ENCODE measurements at places on chromosomes 5 and 9. TPM values are rescaled to one million over a fixed set of nuclear protein-coding genes. Genes with fewer than 3 reads are reported as not detected.

The FBP1 gene
- 1.2 TPM for total RNA-seq

The MEGF10 gene
- total RNA-seq: not detected

- no peak for DNase-seq
- H3K4me3 ChIP-seq: no peak overlapping the region
- no peaks in the 10 kb centered on the region for H3K27me3 ChIP-seq
- no peaks in the 10 kb centered on the region for H3K4me1 ChIP-seq
Observed at GRCh38 chr9:118721923-118722322, 647.3 kb downstream of the BRINP1 start.

DNA sequence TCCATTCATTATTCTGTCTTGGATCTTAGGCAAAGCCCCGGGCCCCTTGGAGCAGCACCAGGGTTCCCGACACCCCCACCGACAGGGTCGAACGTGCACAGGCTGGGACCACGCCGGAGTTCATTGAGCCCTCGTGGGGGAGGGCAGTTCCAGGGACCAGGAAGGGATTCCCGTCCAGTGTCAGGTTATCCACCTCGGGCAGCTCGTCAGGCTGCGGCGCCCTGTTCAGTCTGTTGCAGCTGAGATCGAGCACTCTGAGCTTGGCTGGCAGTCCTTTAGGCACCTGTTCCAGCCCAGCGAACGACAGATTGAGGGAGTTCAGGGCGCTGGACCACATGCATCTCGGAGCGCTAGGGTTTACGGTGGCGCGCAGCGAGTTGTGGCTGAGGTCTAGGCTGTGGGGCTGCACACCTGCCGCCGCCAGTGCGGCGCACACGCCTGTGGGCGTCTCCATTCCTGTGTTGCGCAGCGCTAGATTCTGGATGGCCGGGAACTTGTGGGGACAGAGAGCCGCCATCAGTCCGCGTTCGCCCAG is 1.1 kb downstream of the CD14 start:
- DNase-seq: peak; percentile 40
- H3K36me3 ChIP-seq: no peaks in the 10 kb centered on the region
- H3K27me3 ChIP-seq: peaks cover 23% of the 10 kb centered on the region
- H3K27ac ChIP-seq: peak overlapping the region; percentile 69
- H3K4me3 ChIP-seq: peak overlapping the region; percentile 82

The LCN9 gene
- total RNA-seq: not detected

DNA sequence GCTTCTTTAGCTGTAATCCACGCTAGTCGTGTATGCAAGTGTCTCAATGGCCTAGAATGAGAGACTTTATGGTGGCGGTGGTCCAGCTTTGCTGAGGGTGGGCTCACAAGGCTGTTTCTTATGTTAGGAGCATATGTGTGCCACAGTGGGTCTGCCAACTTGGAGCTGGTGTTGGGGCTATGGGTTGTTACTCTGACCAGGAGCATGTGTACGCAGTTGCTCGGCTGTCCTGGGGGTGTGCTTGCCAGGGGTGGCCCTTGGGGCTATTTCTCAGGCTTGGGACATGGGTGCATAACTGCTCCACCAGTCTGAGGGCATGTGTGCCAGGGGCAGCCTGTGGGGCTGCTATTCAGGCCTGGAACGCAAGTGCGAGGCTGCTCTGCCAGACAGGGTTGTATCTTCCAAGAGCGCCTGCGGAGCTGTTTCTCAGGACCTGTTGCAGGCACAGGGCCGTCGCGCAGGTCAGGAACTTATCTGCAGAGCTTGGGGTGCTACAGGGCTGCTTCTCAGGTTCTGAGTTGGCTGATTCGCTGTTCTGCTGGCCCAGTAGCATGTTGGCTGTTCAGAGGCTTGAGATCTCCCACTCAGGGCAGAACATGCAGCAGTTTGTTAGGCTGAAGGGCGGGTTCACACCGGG is 187.9 kb upstream of the TLX3 start:
- H3K4me1 ChIP-seq: no peaks in the 10 kb centered on the region
- H3K36me3 ChIP-seq: no peaks in the 10 kb centered on the region
- no peak overlapping the region for H3K4me3 ChIP-seq
- no peak for DNase-seq

The IARS1 gene
- 280 TPM for total RNA-seq

DNA sequence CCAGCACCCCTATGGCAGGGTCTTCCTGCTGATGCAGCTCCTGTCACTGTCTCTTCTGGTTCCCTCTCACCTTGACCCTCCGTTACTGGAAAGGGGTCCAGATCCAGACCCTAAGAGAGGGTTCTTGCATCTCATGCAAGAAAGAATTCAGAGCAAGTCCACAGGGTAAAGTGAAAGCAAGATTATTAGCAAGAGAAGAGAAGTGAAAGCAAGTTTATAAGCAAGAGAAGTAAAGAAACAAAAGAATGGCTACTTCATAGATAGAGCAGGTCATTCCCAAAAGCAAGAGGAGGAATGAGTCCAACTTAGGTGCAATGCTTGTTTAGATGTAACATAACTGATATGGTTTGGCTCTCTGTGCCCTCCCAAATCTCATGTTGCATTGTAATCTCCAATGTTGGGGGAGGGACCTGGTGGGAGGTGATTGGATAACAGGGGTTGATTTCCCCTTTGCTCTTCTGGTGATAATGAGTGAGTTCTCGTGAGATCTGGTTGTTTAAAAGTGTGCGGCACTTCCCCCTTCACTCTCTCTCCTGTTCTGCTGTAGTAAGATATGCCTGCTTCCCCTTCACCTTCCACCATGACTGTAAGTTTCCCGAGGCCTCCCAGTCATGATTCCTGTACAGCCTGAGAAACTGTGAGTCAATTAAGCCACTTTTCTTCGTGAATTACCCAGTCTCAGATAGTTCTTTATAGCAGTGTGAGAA is 183.3 kb downstream of the MED10 start:
- DNase-seq: no peak
- no peak overlapping the region for H3K4me3 ChIP-seq
- peaks cover 4% of the 10 kb centered on the region for H3K27me3 ChIP-seq
- H3K27ac ChIP-seq: no peak overlapping the region
- no peaks in the 10 kb centered on the region for H3K4me1 ChIP-seq

The CYSRT1 gene
- total RNA-seq: 0.32 TPM

The MARCHF11 gene
- not detected for total RNA-seq

The SSNA1 gene
- total RNA-seq: 78.1 TPM

DNA sequence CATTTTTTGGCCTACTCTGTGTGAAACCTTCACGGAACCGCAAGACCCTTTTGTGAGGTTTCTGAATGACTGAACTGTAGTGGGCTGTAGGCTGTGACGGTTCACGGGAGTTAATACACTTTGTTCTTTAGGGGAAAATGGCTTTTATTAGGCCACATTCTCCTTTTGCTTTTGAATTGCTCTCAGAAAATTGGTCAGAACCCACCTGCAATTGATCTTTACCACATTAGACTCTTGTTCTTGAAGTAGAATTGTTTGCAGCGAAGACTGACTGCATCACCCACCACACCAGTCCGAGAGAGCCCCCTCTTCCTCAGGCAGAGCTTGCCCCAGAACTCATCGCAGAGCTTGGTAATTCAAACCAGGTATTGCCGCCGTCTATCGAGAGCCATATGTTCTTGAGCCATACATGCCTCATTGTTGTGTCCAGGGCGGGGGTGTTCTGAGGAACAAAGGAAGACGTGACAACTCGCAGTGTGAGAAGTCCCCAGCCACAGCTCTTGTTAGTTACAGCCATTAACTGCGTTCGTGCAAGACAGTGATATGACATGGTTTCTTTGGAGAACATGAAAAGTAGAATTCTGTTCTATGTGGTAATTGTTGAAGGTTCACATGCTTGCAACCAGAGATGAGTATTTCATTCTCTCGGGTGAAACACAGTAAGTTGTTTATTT is 166.4 kb upstream of the OTULINL start:
- H3K4me1 ChIP-seq: peaks cover 59% of the 10 kb centered on the region
- H3K4me3 ChIP-seq: peak overlapping the region; percentile 68
- peak; percentile 74 for DNase-seq
- peak overlapping the region; percentile 99 for H3K27ac ChIP-seq
- H3K36me3 ChIP-seq: peaks cover 7% of the 10 kb centered on the region

GRCh38 chr5:160452036-160452435 is 30.4 kb downstream of the PTTG1 start:
- peaks cover 14% of the 10 kb centered on the region for H3K36me3 ChIP-seq
- DNase-seq: no peak
- H3K27me3 ChIP-seq: peaks cover 14% of the 10 kb centered on the region

- no peak overlapping the region for H3K4me3 ChIP-seq
- DNase-seq: no peak
- H3K27me3 ChIP-seq: peaks cover 9% of the 10 kb centered on the region
- H3K4me1 ChIP-seq: peaks cover 51% of the 10 kb centered on the region
Observed at GRCh38 chr9:105697871-105698270, 3.5 kb downstream of the TMEM38B start.

- peaks cover 48% of the 10 kb centered on the region for H3K27me3 ChIP-seq
- no peaks in the 10 kb centered on the region for H3K36me3 ChIP-seq
- H3K27ac ChIP-seq: no peak within 1 kb of the TSS
- DNase-seq: no peak
- H3K4me1 ChIP-seq: peaks cover 9% of the 10 kb centered on the region
Observed at GRCh38 chr9:111038331-111039230, at the start of gene LPAR1. Gene LPAR1 (minus strand): TSS chr9:111038470. CDS start chr9:110972117, 66,353 bp downstream.

The TSSK1B gene
- not detected for total RNA-seq

- H3K27me3 ChIP-seq: no peaks in the 10 kb centered on the region
- no peak overlapping the region for H3K4me3 ChIP-seq
- H3K4me1 ChIP-seq: peaks cover 55% of the 10 kb centered on the region
- no peak overlapping the region for H3K27ac ChIP-seq
- no peak for DNase-seq
- H3K36me3 ChIP-seq: peaks cover 19% of the 10 kb centered on the region
Observed at GRCh38 chr9:78021697-78022096, 9.9 kb downstream of the GNAQ start.

The DIPK1B gene
- 0.10 TPM for total RNA-seq

The RNF44 gene
- total RNA-seq: 53.8 TPM

DNA sequence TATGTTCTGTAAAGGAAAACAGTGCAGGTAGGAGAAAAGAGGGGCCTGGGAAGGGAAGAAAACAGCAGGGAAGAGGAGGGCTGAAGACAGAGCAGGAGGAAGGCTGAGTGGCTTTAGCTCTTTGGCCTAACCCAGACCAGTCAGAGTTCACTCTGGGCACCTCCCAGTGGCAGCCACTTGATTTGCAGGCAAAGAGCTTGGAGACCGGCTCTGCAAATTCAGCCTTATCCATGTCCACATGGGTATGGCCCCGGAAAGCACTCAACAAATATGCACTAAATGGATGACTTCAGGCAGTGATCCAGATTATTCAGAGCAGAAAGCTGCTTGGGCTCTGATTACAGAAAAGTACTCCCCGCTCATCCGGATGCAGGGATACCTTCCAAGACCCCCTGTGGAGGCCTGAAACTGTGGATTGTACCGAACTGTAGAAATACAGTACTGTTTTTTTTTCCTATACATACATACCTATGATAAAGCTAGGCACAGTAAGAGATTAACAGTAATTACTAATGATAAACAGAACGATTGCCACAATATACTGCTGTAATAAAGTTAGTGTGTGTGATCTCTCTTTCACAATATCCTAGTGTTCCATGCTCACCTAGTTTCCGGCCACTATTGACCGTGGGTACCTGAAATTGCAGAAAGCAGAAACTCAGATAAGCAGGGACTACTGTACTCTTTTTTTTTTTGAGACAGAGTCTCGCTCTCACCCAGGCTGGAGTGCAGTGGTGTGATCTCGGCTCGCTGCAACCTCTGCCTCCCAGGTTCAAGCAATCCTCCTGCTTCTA is 4.6 kb upstream of the RNU6ATAC start:
- no peak for DNase-seq
- peaks cover 2% of the 10 kb centered on the region for H3K36me3 ChIP-seq
- H3K4me1 ChIP-seq: peaks cover 4% of the 10 kb centered on the region
- no peaks in the 10 kb centered on the region for H3K27me3 ChIP-seq
- H3K27ac ChIP-seq: no peak overlapping the region

The IRX2 gene
- total RNA-seq: not detected

The MARVELD2 gene
- 0.78 TPM for total RNA-seq

- peaks cover 9% of the 10 kb centered on the region for H3K36me3 ChIP-seq
- H3K4me1 ChIP-seq: peaks cover 37% of the 10 kb centered on the region
- no peak overlapping the region for H3K4me3 ChIP-seq
- H3K27ac ChIP-seq: no peak overlapping the region
- H3K27me3 ChIP-seq: no peaks in the 10 kb centered on the region
Observed at GRCh38 chr9:94867842-94868312, 141.4 kb downstream of the AOPEP start.

The CIZ1 gene
- total RNA-seq: 91.3 TPM

DNA sequence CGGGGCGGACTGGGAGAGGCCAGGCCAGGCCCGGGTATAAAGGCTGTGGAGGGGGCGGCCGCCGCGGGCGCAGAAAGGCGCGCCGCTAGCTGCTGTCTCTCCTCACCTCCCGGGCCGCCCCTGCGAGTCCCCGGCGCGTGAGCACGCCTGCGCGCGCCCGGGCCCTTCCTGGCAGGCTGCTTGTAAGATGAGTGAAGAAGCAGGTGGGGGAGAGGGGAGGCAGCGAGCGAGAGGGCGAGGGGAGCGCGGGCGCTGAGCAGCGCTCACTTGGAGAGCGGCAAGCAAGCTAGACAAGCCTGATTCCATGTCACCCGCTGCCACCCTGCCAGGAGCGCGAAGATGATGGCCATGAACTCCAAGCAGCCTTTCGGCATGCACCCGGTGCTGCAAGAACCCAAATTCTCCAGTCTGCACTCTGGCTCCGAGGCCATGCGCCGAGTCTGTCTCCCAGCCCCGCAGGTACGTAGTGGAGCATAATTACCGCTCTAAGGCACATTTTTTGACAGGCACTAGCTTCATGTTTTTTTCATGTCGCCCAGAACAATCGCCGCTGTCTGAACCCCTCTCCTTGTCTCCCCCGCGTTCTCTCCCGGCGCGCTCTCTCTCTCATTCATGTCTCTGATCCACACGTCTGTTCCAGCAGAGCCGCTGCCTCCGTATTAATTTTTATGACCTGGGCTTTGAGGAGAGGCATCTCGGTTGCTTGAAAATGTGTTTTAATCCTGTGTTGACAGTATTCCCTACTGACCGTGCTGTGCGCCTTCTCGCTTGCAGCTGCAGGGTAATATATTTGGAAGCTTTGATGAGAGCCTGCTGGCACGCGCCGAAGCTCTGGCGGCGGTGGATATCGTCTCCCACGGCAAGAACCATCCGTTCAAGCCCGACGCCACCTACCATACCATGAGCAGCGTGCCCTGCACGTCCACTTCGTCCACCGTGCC is at the start of gene POU4F3:
POU4F3 (plus strand) TSS at position 66 of the 941 bp plus-strand sequence; CDS start at position 340, 274 bp downstream.
- DNase-seq: no peak
- peaks cover 94% of the 10 kb centered on the region for H3K27me3 ChIP-seq
- no peaks in the 10 kb centered on the region for H3K36me3 ChIP-seq
- peaks cover 10% of the 10 kb centered on the region for H3K4me1 ChIP-seq
- H3K4me3 ChIP-seq: no peak within 1 kb of the TSS
- no peak within 1 kb of the TSS for H3K27ac ChIP-seq

DNA sequence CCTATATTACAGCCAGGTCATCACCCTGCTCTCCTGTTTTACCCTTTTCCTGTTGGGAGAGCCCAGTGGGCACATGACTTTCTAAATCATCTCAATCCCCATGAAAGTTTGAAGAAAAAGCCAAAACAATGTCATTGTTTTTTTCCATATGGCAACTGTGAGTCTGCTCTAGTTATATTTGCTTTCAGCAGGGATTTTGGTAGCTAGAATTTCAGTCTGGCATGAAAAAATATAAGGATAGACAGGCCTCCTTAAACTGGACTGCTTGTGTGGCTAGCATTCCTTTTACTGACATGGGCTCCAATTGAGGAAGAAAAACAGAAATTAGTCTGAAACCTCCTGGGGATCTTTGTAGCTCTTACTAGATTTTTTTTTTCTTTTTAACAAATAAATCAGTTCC is 25.6 kb downstream of the MOCS2 start:
- H3K27ac ChIP-seq: no peak overlapping the region
- H3K27me3 ChIP-seq: peaks cover 15% of the 10 kb centered on the region
- H3K4me1 ChIP-seq: peaks cover 19% of the 10 kb centered on the region
- H3K4me3 ChIP-seq: no peak overlapping the region
- no peak for DNase-seq
- H3K36me3 ChIP-seq: peaks cover 1% of the 10 kb centered on the region

The SPAAR gene
- total RNA-seq: not detected
